ENCODE measurements at places on chromosomes 3 and 15.

- DNase-seq: no peak
These were observed 40.6 kb upstream of the ADPGK start for GRCh38 chr15:72824112-72824511.

DNA sequence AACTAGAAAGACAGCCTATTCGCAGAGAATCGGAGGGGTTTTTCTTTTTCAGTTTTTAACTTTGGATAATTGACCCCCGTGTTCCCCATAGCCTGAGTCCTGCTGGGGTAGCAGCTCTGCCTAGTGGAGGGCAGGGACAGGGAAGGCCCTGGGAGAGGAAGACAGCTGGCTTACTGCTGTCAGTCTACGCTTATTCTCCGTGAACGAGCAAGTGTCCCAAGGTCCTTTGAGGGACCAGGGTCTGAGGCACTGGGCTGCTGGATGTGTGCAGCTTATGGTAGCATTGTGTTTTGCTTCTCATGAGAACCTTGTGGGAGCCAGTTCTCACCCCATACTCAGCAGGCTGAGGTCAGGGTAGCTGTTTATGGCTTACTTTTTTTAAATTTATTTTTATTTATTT, 3.0 kb downstream of the LIMD1 start:
- DNase-seq: no peak

DNA sequence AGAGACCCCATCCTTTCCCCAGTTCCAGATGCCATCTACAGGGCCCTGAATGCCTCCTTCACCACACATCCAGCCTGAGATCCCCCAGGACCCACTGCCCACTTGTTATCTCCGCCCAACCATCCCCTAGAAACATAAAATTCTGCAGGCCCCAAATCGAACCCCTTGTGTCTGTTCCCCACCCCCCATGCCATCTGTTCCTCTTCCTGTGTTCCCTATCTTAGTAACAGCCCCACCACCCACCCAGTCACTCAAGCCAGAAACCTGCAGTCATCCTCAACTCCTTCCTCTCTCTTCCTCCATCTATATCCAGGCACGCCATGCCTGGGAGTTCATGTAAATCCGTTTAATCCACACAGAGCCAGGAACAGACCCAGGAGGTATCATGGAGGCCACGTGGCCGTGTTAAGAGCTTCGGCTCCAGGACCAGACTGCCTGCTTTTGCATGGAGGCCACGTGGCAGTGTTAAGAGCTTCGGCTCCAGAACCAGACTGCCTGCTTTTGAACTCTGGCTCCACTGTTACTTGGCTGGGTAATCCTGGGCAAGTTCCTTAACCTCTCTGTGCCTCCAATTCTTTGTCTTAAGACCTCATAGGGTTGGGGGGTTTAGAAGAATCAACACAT, 4.8 kb downstream of the CSRNP1 start:
- no peak for DNase-seq

- no peak for DNase-seq
These were observed 270.5 kb downstream of the TUSC7 start for GRCh38 chr3:116980099-116980498.

DNA sequence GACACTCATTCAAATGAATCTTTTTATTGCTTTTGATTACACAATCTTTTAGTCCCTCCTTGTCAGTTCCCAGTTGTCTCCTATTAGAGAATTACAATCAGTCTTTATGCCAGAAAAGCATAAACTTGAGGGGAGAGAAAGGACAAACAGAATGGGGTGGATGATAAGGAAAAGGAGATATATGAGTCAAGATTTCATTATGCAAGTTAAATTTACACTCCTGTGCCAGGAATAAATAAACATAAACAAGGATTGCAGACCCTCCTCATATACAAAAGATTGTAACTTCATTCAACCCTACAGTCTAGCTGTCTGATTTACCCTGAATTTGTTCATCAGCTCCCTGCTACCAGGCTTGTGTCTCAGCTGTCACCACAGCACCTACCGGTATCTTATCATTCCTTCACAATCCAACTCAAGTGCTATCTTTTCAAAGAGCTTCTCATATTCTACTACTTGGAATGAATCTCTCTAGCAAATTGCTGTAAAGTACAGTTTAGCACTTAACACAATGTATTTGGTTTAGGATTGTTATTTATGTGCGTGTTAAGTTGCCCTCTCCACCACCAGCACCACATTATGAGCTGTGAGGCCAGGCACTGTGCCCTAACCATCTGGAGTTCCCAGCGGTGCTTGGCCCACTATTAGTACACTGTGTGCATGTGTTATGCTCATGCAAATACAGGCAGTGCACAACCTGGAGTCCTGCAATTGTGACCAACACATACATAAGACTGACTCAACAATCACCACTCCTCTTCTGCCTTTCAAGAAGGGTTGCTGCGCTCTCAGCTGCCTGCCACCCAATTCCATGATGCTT, 504.1 kb downstream of the TBL1XR1 start:
- no peak for DNase-seq

- no peak for DNase-seq
These were observed 10.3 kb downstream of the GPR156 start for GRCh38 chr3:120274739-120275167.

GRCh38 chr3:159238646-159239045, 436.8 kb downstream of the MFSD1 start:
- no peak for DNase-seq

DNA sequence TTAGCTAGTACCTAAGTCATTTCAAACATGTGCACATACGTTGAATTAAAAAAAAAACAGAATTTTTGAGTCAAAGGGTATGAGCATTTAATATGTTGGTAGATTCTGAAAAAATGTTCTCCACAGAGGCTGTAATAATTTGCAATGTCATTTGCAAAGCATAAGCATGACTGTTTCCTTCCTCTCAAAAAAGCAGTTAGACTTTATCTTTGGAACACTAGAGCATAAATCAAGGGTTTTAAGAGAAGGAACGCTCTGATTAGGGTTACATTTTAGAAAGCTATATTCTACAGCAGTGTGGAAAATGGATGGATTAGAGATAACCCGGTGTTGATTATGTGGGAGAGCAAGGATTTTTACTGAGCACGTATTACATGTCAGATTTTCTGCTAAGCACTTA, 193.7 kb downstream of the WDR72 start:
- no peak for DNase-seq

- DNase-seq: no peak
These were observed 14.6 kb upstream of the ELP6 start for GRCh38 chr3:47527952-47528725.

- DNase-seq: no peak
These were observed 7.8 kb upstream of the THSD4 start for GRCh38 chr15:71107501-71107815.

DNA sequence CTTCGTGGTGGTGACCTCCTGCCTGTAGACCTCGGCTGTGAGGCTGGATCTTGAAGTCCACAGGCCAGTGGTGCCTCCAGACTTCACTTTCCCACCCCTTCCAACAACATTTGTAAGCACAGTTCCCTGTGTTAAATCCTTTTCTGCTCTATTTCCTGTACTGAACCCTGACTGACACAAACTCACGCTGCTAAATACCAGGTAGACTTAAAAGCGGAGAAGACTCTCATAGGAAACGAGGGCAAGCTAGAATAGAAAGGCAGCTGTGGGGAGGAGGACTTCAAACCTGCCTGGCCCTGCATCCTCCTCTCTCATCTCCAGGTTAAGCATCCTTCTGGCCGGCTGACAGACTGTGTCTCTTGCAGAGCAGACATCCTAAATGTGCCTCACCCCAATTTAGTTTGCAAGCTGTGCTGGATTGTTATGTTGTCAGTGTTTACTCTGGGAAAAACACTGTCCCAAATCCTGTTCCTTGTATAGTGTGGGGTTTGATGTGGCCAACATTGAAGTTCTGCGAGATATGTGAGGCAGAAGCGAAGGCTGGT, 58.5 kb upstream of the LARS2 start:
- DNase-seq: no peak

- DNase-seq: peak; percentile 71
These were observed 84.4 kb downstream of the MYLK start for GRCh38 chr3:123799544-123800361.

GRCh38 chr3:31051226-31051625, 156.8 kb upstream of the GADL1 start:
- DNase-seq: no peak

GRCh38 chr3:51156147-51156546, 228.9 kb upstream of the MANF start:
- DNase-seq: no peak

GRCh38 chr15:98077186-98077585, 116.7 kb downstream of the ARRDC4 start:
- peak; percentile 4 for DNase-seq

- no peak for DNase-seq
These were observed 36.9 kb downstream of the LIMD1 start for GRCh38 chr3:45631486-45631885.

DNA sequence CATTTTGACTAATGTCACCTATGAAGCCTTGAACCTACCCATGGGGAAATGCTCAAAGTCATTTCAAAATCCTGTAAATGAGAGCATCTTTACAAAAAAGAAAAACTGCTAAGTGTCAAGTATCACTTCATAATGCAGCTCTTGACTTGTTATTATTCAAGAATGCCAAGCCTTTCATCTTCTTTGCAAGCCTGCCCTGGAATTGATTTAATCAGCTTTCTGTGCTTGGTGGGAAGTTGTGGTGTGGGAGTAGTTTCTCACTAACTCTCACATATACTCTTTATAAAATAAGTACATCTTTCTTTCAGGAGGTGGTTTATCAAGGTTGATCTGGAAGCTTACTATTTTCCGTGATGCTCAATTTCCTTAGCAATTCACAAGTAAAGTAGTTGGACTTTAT, 43.6 kb downstream of the RYR3 start:
- no peak for DNase-seq

GRCh38 chr15:63473999-63474809, 30.2 kb upstream of the USP3 start:
- no peak for DNase-seq

GRCh38 chr3:57855943-57856342, 99.8 kb downstream of the SLMAP start:
- DNase-seq: no peak

DNA sequence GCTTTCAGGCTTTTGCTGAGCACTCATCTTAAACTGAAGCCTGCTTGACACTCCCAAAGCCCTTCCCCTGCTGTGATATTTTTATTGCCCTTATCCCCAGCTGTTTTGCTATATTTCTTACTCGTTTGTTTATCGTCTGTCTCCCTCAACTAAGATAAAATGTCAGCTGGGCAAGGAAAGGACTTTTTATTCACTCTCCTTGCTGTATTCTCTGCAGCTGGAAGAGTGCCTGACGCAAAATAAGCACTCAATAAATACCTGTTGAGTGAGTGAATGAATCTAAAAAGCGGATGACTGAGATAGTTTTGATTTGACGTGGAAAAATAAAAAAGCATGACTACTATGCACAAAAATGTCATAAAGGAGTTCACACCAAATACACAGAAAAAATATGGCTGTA, 84.8 kb upstream of the POMGNT2 start:
- DNase-seq: no peak

DNA sequence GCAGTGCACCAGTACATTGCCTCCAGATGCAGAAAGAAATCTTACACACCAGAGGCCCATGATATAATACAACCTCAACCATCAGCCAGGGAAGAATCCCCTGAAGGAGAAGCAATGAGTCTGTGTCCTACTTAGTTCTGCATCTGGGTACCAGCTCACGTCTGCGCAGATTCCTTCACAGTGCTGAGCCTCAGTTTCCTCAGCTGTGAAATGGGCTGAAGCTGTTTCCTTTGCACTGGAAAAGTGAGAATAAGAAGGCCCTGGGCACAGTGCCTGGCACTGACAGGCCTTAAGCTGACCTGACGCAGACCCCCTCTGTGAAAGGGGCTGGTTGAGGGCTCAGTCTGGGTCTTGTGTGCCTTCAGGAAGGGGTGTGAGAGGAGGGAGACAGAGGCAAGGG, 20.7 kb downstream of the ATP2B2 start:
- no peak for DNase-seq

DNA sequence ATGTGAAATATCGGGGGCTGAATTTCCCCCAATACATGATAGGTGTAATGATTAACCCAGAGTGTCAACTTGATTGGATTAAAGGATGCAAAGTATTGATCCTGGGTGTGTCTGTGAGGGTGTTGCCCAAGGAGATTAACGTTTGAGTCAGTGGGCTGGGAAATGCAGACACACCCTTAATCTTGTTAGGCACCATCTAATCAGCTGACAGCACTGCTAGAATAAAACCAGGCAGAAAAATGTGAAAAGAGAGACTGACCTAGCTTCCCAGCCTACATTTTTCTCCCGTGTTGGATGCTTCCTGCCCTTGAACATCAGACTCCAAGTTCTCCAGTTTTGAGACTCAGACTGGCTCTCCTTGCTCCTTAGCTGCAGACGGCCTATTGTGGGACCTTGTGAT, 247.8 kb downstream of the OTOL1 start:
- DNase-seq: no peak

DNA sequence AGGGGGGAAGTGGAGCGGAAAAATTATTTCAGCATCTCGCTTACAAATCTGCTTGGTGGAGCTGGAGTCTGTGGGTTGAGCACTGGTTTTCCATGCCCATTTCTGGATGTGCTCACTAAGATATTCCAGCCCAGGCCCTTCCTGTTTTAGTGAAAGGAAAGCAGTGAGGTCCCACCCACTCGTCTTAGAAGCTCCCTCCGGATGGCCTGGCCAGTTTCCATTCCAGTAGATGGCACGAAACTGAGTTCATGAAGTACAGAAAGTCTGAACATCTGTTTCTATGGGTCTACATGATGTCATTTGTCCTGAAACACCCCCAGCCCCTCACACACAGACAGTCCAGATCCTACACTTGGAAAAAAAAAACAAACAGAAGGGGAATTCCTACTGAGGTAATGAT, 31.9 kb upstream of the THSD4 start:
- DNase-seq: no peak

DNA sequence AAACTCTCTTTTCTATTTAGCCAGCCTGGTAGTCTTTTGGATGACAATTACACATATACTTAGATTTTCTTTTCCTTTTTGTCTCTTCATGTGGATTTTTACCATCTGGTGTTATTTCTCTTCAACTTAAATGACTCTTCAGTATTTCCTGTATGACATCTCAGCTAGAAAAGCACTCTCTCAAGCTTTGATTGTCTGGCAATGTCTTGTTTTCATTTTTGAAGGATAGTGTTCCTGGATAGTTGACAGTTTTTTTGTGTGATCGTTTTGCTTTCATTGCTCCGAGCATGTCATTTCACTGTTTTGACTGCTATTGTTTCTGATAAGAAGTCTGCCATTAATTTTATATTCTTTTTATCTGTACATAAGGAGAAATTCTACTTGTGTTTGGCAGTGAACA, 766.4 kb downstream of the AGBL1 start:
- DNase-seq: no peak

- no peak for DNase-seq
These were observed 11.3 kb upstream of the OXSR1 start for GRCh38 chr3:38154033-38154494.
